ENCODE measurements at places on chromosomes 12 and 14. TPM values are rescaled to one million over a fixed set of nuclear protein-coding genes. Genes with fewer than 3 reads are reported as not detected.

Gene SLC24A4
- not detected for total RNA-seq

Gene SYNE2
- 6.1 TPM for total RNA-seq

Gene NUAK1
- total RNA-seq = 9.4 TPM

Gene AQP6
- not detected for total RNA-seq

Gene GLS2
- not detected for total RNA-seq

Gene RFX4
- not detected for total RNA-seq

Gene TTLL5
- 16.1 TPM for total RNA-seq

Gene MSRB3
- 6.6 TPM for total RNA-seq

Gene KRT74
- total RNA-seq = not detected

Gene CCDC91
- total RNA-seq = 11.9 TPM

Gene IGFBP6
- 265 TPM for total RNA-seq

Gene TAS2R9
- total RNA-seq = not detected

Gene NEMP1
- total RNA-seq = 18.0 TPM

Gene NFE2
- 1.2 TPM for total RNA-seq

Gene OXA1L
- 106 TPM for total RNA-seq

Gene EFCAB11
- 14.3 TPM for total RNA-seq

Gene KLRB1
- not detected for total RNA-seq

Gene GZMH
- not detected for total RNA-seq

Gene FOXM1
- total RNA-seq = 45.8 TPM

Gene AQP2
- not detected for total RNA-seq

Gene ZNF891
- 0.43 TPM for total RNA-seq

Gene OR6C70
- total RNA-seq = not detected

Gene SLC10A1
- not detected for total RNA-seq

Gene CAPRIN2
- total RNA-seq = 4.2 TPM

Gene COL2A1
- total RNA-seq = not detected

Gene SVOP
- total RNA-seq = not detected

Gene EML1
- total RNA-seq = 18.5 TPM

Gene HEBP1
- total RNA-seq = 6.9 TPM

Gene CCDC59
- total RNA-seq = 86.4 TPM

Gene RIPK3
- not detected for total RNA-seq

Gene PROX2
- total RNA-seq = not detected

Gene SDSL
- 7.6 TPM for total RNA-seq

Gene GALC
- not detected for total RNA-seq

Gene SLC6A15
- total RNA-seq = 23.4 TPM

Gene PMCH
- not detected for total RNA-seq

Gene LHX5
- total RNA-seq = not detected

Gene HSPB8
- 49.4 TPM for total RNA-seq
